Esophagus squamous epithelium (tissue), 5 donors: ENCODE measurements at places on chromosomes 1 and 21.

GRCh38 chr1:19373211-19374082, 61.3 kb downstream of the SLC66A1 start:
- no peak for DNase-seq

- DNase-seq = no peak
These were observed 37.6 kb upstream of the CTBS start for GRCh38 chr1:84611796-84612195.

DNA sequence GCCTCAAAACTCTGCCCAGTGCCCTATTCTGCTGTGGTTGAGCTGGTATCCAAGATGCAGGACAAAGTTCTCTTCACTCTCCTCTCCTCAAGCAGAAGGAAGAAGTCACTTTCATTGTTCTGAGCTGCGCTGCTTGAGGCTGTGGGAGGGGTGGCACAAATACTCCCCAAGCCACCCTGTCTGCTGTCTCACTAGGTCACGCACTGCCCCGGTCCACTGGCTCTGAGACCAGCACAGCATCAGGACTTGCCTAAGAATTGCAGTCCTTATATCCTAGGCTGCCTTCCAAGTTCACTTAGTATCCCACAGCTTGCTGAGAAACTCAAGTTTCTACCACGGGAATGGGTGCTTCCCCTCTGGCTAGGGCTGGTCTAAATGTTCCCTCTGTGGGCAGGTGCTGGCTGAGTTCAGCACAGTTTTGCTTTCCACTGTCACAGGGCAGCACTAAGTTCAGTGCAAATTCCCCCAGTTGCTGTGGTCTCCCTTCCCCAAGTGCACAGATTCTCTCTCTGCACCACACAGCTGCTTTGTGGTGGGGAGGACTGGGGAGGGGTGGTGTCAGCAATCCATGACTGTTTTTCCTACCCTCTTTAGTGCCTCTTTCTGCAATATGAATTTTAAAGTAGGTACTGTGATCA, 32.4 kb downstream of the SLC9C2 start:
- DNase-seq = no peak

DNA sequence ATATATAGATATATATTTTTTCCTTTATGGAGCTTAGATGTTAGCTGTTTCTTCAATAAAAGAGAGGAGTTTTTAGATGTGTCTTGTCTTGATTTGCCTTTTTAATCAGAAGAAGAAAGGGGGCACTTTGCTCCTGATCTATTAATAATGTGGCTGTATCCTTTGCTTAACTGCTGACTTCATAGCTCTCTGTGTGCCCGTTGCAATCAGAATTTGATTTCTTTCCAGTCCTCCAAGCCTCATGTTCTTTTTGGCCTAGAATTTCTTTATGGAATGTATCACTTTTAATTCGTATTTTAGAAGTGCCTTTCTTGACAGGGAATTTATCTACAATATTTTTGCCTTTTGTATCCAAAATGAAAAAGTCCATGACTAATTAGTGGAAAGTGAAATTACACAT, 85.3 kb downstream of the C1orf21 start:
- no peak for DNase-seq

DNA sequence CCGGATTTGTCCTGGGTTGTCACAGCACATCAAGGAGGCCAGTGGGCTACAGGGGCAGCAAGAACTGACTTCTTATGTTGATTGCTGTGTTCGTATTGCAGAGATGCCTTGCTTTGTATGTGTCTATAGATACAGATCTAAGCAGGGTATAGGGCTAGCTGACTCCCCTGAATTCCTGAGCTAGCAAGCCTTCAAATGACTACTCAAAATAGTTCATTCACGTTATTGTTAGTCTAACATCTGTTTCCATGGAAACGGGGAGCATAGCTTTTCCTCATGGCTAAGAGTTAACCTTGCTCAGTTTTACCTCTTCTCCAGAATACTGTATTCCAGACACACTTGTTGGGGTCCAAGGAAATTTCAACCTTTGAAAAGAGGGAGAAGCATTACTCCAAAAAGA, 24.1 kb downstream of the TRIM45 start:
- DNase-seq = no peak

DNA sequence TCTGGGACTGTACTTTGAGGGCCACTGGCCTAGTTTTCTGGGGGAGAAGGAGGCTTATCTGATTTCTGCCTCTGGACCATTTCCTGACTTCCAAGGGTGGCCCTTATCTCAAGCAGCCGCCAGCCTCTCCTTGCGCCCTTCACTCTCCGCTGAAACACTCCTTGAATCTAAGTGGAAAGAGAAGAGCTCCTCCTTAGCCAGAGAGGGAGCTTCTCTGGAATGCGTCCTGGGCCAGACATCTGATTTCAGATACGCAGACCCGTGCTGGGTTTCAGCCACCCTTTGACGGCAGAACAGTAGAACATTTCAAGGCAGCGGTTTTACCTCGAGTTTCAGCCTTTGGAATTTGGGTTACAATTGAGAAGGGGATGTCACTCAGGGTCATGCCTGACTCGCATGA, 308.0 kb downstream of the CAMTA1 start:
- DNase-seq = no peak

DNA sequence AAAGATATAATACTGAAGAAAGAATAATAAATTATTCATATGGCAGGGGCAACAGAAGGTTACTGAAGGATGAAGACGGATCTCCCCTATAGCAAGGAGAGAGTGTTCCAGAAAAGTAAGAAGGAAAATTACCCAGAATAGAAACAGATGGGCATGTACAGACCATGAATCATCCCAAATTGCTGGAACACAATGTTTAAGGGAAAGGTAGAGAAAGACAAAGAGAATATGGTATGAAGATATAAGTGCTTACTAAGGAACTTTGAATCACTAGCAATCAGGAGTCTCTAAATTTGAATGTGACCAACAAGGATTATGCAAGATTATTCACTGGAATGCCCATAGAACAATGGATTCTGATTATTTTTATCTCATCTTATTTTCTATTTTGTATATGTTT, 375.4 kb downstream of the COL11A1 start:
- DNase-seq = no peak

GRCh38 chr1:94531664-94532063, 9.9 kb downstream of the F3 start:
- no peak for DNase-seq

GRCh38 chr21:10640446-10640845, 119.1 kb downstream of the TPTE start:
- DNase-seq = no peak

GRCh38 chr1:90046635-90047034, 51.7 kb downstream of the ZNF326 start:
- no peak for DNase-seq

DNA sequence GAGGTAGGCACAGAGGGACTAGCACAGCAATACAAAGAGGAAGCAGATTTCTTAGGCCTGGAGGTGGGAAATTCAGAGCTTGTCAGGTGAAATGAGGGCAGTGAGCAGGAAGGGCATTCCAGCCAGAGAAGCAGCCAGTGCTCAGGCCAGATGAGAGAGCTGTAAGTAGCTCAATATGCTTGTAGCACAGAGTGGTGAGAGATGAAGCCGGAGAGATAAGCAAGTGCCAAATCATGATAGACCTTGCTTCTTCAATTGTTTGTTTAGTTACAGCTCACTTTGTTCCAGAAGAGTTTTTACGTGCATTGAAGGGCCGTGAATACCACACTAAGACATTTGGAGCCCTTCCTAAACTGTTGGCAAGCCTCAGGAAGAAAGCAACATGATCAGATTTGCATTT, 42.0 kb upstream of the ADAMTS1 start:
- no peak for DNase-seq

GRCh38 chr1:55932402-55932801, 647.0 kb downstream of the PLPP3 start:
- DNase-seq = no peak

DNA sequence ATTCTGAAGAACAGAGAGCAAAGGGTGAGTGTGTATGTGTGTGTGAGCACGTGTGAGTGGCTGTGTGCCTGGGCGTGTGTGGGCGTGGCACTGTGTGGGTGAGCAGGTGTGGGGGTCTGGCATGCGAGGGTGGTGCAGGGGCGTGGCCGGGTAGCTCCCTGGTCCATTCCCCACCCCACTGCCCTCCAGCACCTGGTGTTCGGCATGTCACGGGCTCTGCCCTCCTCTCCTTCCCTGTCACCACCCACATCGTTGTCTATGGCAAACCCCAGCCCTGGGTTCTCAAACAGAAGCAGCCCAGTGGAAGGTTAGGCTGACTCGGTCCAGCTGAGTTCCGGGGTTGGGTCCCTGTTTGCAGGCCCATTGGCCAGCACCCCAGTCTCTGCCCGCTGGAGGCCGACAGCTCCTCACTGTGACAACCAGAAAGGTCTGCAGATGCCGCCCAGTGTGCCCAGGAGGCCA, 39.8 kb downstream of the UBE2G2 start:
- no peak for DNase-seq

- no peak for DNase-seq
These were observed 1.5 kb downstream of the RO60 start for GRCh38 chr1:193060938-193061337.

- no peak for DNase-seq
These were observed 350.7 kb downstream of the NTNG1 start for GRCh38 chr1:107491582-107491981.

DNA sequence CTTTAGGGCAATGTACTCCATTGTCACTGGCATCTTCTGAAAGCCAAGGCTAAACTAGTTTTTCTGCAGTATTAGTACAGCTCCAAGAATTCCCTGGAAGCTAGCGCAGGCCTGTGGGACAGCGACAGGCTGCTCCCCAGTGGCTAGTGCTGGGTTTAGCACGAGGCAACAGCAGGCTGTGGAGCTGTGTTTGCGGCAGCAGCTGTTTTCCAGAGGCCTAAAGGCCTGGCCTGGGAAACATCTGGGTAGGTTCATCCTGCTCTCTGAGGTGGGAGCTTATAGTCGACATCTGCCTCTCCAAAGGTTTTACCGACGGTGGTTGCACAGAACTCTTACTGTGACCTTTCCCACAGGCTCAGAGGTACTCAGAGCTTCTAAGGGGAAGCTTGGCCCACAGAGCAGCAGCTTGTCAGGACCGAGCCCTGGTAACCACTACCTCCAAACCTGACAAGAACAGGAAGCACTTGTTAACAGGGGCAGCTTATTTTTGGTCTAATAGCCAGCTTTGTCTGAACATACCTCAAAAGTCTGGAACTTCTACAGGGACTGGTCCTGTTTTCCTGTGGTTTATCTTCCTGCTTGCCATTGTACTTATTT, 17.2 kb downstream of the CC2D1B start:
- DNase-seq = no peak

DNA sequence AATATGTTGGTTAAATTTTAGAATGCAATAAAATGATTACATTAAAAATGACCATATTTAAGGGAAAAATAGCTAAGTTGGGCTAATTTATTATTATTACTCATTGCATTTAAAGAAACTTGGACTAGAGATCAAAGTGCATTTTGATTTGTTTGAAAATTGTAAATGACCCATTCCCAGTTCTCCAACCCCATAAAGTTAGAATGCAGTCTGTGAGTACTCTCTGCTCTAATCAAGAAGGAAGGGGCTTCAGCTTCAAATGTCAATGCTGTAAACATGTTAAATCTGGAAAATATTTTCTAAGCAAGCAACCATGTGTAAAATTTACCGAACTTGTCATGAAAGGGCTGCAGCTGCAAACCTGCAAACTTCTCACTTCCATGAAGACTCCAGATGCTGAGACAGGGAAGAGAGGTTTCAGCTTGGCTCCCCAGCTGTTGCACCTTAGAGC, 232.7 kb downstream of the TTLL7 start:
- DNase-seq = no peak

DNA sequence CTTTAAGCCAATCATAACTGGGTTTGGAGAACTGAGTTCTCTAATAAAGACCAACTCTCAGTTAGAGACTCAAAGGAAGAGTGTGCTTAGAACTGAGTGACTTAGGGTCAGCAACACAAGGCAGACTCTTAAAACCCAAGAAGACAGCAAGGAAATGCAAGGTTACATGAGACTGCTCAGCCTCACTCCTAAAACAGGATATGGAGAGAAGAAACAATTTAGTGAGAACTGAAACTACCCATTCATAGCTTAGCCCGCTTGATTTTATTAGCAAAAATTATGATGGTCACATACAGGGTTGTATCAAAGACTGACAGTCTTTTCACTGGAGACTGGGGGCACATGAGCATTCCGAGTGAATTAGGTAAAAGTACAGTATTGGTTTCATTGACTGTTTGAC, 78.9 kb upstream of the DMRTA2 start:
- DNase-seq = no peak

DNA sequence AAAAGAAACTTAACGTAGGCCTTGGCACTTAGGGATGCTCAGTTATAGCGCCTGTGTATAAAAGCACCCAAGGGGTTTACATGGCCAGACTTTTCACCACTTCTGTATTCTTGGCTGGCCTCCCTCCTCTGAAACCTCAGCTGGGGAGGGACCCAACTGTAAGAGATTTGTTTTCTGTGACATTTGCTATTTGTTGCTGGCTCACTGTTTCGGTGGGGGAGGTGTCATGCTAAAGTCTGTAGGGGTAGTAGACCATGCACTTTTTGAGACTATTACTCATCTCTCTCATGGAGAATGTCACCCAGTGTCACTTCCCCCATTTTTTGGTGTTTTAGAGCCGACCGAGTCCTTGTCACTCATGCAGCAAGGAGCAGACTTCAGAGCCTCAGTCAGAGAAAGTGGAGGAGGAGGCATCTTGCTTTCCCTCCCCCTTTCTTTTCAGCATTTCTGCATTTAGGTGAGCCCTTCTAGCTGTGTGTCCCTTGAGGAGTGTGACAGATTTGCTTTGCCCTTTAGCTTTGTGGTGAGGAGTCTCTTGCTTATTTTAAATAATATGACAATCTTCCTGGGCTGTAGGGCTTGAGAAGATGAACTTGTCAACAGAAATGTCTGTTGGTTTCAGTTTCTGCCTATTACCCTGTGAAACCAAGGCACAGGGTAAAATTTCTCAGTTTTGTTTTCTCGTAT, 160.1 kb downstream of the FASLG start:
- DNase-seq = peak; percentile 10

GRCh38 chr1:173479649-173480048, 2.5 kb downstream of the PRDX6 start:
- no peak for DNase-seq

DNA sequence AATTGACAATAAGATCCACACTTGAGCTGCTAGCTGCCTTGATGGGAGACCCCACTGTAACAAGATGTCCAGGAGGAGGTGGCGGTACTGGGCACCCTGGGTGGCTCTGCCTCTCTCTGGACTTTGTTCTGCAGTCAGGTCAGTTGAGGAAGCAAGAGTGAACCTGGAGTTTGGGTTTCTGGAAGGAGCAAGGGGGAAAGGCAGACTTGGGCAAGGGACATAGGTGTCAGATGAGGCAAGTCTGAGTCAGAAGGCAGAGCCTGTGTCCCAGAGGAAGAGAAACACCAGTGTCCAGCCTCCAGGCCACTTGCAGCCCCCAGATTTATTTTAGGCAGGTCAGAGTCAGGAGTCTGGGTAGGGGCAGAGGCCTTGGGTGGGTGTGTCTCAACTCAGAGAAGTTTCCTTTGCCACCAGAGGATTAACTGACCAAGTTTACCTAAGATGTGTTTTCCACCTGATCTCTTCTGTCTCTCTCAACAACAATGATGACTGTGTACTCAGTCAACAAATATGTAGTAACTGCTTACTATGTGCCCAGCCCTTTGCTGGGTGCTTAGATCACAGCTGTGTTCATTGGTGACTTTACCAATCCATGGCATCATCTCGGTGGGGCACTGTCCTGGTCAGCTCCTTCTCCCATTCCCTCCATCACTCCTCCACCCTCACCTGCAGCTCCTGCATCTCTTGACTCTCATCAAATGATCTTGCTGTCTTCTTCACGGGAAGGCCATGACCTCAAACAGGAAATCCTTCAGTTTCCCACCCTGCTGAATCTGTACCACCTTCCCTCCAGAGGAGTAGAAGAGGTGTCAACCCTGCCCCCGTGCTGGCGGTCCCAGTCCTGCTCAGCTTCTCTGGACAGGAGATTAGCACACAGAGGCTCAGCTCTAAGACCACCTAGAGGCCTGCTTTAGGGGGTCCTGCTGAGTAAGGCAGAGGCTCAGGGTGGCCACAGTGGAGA, 36.6 kb downstream of the ELF3 start:
- no peak for DNase-seq

- no peak for DNase-seq
These were observed 9.4 kb upstream of the ELAPOR1 start for GRCh38 chr1:109104364-109105151.
